ENCODE measurements at places on chromosomes 2 and 18. TPM values are rescaled to one million over a fixed set of nuclear protein-coding genes. Genes with fewer than 3 reads are reported as not detected.

The CCDC121 gene
- total RNA-seq: 1.3 TPM

The ABCG5 gene
- total RNA-seq: not detected

GRCh38 chr18:39421276-39421675 lies 1855.7 kb upstream of the CELF4 start:
- no peak for DNase-seq
- no peaks in the 10 kb centered on the region for H3K36me3 ChIP-seq
- H3K27ac ChIP-seq: no peak overlapping the region
- H3K4me3 ChIP-seq: no peak overlapping the region
- H3K27me3 ChIP-seq: no peaks in the 10 kb centered on the region
- H3K4me1 ChIP-seq: no peaks in the 10 kb centered on the region

The C2orf66 gene
- total RNA-seq: 0.18 TPM

Measured in T-helper 17 cell (primary cell).